Suppressor macrophage treated with lipopolysaccharide for 4 hours (primary cell): ENCODE measurements at places on chromosomes 1 and 21.
A peak's percentile ranks its signal among the peaks of the same experiment; 100 is the strongest.

DNA sequence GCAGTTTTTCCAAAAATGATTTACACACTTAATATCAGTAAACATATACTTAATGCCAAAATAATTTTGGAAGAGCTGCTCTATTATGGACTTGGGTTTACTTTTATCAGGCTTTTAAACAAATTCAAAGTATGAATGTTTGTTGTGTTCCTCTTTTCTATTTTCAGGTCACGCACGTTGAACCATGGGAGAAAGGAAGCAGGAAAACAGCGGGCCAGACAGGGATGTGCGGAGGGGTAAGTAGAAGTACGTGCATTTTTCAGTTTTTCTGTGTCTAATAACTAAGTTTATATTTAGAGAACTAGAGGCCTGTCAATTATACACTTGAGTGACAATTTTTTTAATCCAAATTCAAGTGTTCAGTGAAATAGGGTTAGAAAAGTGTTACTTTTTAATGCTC, 3.4 kb downstream of the PRPF38B start:
- DNase-seq: peak; percentile 45

GRCh38 chr1:73953586-73953985, 244.4 kb downstream of the LRRIQ3 start:
- DNase-seq: no peak

DNA sequence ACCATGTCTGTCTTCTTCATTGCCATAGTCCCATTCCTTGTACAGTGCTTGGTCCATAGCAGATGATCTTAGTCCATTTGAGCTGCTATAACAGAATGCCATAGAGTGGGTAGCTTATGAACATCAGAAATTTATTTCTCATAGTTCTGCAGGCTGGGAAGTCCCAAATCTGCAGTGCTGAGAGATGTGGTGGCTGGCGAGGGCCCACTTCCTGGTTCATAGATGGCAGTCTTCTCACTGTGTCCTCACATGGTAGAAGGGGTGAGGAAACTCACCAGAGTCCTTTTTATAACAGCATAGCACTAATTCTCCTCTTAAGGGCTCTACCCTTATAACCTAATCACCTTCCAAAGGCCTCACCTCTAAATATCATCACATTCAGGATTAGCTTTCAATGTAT, 23.1 kb upstream of the RAP1A start:
- peak; percentile 74 for DNase-seq

- DNase-seq: no peak
Measured at GRCh38 chr1:191886977-191887376, 271.3 kb upstream of the RGS18 start.

DNA sequence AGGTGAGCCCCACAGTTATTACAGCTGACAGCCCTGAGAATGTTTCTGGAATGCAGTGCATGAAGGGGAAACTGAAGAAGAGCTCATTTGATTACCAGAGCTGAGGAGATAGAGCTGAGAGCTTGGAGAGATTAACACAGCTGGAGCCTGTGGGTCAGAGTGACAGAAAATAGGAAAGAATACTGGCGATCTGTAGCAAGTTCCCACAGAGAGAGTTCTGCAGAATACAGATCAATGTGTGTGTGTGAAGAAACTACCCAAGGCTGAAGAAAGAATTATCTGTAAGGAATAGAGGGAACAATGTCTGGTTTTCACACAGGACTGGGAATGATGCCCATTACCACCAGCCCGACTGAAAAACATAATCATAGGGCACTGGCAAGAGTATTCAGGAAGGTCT, 103.6 kb upstream of the SNX7 start:
- no peak for DNase-seq

DNA sequence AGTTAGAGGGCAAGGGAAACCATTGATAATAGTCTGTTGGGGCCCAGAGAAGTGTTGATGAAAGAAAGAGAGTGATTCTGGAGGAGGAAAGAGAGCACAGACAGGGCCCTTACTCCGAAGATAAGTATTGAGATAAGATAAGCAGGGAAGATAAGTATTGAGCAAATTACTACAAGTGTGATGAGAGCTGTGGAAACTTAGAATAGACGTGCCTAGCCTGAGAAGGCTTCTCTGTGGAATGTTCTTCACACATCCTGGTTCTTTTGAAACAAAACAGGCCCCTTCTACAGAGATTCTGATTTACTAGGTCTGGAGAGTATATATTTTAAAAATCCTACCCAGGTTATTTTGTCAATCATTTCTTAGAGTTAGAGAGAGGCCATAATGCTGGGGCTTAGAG, 26.4 kb downstream of the FNBP1L start:
- no peak for DNase-seq

DNA sequence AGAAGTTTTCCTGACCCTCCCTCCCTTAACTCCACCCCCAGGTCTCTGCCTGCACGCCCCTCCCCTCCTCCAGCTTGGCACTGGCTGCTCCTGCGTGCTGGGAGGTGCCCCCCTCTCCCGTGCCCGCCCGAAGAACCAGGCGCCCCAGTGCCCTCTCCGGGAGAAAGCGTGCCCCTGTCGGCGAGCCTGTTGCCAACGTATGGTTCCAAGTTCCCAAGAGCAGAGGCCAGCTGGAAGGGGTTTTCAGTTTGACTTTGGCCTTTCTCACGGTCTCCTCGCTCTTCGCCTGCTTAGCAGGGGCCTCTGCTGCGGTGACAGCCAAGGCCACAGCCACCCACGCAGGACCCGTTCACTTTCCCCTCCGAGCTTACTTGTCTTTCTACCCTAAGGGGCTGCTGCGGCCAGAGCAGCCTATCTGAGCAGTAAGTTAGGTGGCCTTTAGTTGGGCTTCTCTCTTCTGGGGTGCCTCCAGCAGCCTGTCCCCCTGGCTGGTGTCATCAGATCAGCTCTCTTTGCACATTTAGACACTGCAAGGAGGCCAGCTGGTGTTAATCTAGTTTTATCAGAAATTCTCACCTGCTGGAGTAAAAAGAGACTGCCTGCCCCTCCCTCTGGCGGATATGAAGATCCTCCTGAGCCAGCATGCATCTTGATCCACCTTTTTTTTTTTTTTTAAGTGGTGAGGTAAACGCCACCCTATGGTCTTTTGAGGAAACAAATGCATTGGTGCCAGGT, 1.5 kb downstream of the STUM start:
- peak; percentile 45 for DNase-seq

DNA sequence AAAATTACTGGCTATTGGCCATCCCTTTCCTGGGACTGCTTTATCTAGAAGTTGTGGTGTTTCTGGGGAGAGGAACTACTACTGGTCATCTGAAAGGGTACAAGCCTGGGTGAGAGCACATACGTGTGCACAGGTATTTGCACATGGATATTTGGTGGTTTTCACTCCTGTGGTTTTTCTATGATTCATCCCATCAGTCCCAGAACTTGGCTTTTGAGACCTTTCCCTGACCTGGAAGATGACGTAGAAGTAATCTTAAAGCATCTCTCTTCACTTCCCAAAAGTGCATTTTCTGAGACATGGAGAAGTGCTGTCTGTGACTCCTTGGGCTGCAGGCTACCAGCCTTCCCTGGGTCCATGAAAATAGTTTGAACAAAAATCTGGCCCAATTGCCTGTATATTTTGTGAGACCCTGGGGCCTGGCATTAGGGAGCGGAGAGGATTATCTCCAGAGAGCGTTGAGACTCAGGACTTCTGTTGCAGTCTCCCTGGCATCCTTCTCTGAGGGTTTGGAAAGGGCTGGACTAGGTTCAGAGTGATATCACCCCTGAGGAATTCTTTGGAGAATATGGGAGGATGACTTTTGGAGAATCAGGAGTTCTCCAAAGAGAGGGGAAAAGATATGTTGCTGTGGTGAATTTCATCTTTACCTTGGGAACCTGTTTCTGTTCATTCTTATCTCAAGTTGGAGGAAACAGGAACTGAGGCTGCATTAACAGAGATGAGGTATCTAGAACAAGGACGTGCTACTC, 130.8 kb downstream of the NOS1AP start:
- DNase-seq: no peak

- no peak for DNase-seq
Measured at GRCh38 chr1:20237646-20238045, 51.3 kb upstream of the PLA2G2C start.

DNA sequence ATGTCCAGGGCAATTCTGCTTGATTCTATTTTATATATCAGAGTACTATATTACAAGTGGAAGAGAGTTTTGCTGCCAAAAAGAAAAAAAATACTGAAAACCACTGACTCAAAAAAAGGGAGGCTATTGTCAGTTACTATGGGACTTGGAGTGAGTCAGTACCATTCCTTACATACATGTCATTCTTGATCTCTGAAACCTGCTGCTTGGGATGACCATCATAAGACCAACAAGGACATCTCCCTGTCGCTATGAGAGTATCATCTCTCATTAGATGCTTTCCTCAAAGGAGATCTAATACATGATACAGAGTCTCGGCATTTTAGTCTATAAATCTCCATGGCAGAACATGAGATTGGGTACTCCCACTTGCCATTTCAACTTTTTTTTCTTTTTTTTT, 11.8 kb upstream of the INPP5B start:
- DNase-seq: no peak

GRCh38 chr1:71548398-71548890, 467.6 kb upstream of the ZRANB2 start:
- no peak for DNase-seq

DNA sequence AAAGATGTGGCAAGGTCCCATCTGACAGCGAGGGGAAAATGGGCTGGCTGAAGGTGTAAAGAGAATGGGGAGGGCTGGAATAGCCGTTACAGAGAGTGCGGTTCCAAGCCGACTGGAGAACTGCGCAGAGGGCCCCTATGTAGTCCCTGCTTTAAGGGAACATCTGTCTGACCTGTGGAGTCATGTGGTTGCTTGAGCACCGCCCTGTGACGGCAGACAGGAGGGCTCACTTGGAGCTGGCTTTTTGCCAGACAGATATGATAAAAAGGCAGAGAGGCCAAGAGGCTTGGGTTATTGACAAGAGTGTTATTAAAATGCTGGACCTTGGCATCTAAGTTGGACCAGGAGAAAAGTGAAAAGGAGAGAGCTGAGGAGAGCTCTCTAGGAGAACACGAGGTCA, 5.9 kb upstream of the PTPRF start:
- DNase-seq: no peak

- DNase-seq: no peak
Measured at GRCh38 chr1:163137556-163138265, 65.0 kb downstream of the RGS5 start.

GRCh38 chr1:183490932-183491331, 18.6 kb downstream of the SMG7 start:
- no peak for DNase-seq

- DNase-seq: no peak
Measured at GRCh38 chr1:224730540-224730939, 114.4 kb downstream of the CNIH3 start.

DNA sequence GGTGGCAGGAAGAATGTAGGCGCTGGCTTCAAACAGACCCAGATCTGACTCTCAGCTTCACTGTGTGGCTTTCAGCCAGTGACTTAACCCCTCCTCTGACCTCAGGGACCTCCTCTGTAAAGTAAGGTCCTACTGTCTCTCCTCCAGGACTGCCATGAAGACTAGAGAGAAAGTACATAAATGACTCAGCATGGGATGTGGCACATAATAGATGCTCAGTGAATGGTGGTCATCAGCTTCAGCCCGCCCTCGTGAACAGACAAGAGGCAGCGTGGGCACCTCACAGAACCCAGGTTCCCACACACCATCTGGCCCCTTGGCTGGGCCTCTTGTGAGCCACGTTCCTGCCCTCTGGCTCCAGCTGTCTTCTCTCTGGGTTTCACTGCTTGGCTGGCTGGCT, 126.0 kb downstream of the SYF2 start:
- DNase-seq: no peak

DNA sequence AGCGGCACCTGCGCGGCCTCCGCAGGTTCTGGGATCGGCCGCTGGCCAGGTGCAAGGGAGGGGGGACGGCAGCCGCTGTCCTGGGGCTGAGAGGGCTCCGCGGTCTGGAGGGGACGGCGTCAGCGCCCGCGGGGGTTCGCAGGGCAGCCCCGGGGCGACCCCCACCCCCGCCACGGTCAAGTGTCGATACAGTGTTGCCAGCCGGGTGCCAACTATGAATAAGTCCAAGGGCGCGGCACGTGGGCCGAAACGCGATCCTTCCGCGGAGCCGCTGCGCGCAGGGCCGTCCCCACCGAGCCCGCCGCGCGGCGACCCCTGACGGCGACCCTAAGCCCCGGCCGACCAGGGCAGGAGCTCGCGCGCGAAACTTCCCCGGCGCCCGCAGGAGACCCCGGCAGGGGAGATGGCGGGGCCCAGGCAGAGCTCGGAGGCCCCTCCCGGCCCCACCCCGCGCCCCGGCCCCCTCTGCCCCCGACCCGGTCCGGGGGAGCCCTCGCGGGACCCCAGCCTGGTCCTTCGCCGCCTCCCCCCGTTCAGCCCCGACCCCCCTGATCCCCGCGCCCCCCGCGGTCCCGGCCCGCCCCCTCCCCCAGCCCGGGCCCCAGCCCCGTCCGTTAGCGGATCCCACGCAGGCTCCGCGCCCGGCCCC, 586 bp upstream of the AGPAT3 start:
- peak; percentile 56 for DNase-seq

GRCh38 chr1:25549273-25550154, 6.1 kb downstream of the LDLRAP1 start:
- DNase-seq: peak; percentile 50

GRCh38 chr21:37551331-37551992, 184.9 kb downstream of the DYRK1A start:
- DNase-seq: no peak

- DNase-seq: no peak
Measured at GRCh38 chr1:113849072-113849471, 22.4 kb downstream of the PTPN22 start.

DNA sequence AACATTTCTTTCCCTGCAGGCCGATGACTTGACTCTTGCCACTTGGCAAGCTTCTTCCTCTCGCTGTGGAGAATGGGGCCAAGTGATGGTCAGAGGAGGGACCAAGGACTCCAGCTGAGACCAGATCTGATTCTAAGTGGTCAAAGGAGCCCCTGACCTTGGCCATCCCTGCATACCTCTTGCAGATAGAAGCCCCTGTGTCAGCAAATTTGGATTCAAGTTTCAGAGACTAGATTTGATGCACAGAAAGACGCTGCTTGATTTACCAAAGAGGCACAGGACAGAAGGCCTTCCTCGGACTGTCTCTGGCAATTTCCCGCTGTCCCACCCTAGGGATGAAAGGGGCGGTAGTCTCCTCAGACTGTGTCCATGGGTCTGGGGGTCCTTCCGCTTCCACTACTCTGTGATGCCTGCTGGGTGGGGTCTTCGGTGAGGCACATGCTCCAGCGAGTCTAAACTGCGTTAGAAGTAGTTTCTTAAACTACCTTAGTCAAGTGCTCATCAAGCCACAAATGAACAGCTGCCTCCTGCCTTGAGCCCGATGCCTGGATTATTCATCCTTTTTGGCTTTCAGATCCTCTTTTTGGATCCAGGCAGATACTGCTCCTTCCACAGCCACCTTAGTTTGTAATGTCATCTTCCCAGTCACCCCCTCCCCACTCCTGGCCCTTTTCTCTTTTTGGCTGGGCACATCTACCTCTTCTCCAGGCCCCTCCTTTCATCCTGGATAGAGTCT, 31.8 kb upstream of the RBM15 start:
- peak; percentile 65 for DNase-seq
